Esophagus mucosa (tissue), 1 donor: ENCODE measurements at places on chromosomes 11 and 22.
A peak's percentile ranks its signal among the peaks of the same experiment; 100 is the strongest.

GRCh38 chr11:73716153-73717056, 44.5 kb downstream of the RAB6A start:
- ATAC-seq: no peak

DNA sequence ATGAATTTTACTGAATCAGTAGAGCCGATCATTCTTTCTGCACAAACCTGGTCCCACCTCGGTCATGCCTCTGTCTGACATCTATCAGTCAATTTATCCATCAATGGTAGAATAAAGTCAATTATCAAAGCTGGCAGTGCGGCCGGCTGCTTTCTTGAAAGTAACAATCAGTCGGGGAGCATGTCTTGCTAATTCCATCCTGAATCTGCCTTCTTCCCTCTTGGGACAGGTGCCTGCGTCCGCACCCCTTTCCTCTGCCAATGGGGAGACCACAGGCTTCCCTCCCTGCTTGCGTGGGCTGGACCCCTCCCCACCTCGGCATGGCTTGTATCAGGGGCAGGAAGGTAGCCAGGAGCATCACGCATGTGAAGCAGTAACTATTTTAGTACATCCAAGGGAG, 962.9 kb downstream of the BRD1 start:
- ATAC-seq: no peak

DNA sequence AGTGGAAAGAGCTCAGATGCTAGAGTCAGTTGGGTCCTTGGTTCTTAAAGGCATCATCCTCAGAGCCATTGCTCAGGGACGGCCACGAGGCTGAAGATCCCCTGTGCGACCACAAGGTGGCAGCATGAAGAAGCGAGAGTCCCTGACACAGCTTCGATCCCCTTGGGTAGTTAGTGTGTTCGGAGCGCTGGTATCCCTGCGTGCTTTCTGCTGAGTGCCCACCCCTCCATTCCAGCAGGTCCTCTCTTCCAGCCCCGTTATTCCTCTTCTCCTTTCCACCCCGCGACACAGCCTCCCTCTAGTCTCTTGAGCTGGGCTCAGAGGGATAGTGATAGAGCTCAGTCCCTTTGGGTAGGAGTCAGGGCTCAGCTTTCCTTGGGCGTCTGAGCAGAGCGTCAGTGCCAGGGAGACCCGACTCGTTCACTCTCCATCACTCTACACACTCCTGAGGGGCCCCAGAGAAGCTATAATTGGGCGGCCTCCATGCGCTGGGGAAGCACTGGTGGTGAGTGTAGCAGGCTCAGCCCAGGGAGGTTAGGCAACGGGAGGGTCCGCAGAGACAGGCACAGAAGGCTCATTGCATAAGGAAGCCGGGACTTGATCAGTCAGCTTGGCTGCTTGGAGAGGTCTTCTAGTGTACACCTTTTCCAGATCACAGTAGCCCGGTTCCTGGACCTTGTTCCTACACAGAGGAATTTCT, at the start of gene OR51D1:
Gene OR51D1 (plus strand): TSS at position 516 of the 700 bp plus-strand sequence. CDS start 2,314 bp downstream, outside the sequence.
- peak; percentile 84 for ATAC-seq

GRCh38 chr22:46286006-46286405, 10.7 kb upstream of the GTSE1 start:
- ATAC-seq: no peak

- ATAC-seq: no peak
Observed at GRCh38 chr11:76493040-76493439, 48.2 kb downstream of the EMSY start.

DNA sequence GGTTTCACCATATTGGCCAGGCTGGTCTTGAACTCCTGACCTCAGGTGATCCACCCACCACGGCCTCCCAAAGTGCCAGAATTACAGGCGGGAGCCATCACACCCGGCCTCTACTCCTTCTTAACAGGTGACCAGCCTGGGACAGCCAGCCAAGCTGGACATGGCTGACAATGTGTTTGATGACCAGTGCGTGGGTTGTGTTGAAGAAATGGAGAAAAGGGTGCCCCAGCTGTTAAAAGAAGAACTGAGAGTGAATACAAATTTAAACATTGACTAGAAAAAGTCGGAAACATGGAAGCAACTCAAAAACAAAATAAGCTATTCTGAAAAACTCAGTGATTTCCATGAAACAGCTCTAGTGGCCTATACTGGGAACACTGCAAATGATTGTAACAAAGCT, 86.5 kb upstream of the CLPB start:
- ATAC-seq: no peak

DNA sequence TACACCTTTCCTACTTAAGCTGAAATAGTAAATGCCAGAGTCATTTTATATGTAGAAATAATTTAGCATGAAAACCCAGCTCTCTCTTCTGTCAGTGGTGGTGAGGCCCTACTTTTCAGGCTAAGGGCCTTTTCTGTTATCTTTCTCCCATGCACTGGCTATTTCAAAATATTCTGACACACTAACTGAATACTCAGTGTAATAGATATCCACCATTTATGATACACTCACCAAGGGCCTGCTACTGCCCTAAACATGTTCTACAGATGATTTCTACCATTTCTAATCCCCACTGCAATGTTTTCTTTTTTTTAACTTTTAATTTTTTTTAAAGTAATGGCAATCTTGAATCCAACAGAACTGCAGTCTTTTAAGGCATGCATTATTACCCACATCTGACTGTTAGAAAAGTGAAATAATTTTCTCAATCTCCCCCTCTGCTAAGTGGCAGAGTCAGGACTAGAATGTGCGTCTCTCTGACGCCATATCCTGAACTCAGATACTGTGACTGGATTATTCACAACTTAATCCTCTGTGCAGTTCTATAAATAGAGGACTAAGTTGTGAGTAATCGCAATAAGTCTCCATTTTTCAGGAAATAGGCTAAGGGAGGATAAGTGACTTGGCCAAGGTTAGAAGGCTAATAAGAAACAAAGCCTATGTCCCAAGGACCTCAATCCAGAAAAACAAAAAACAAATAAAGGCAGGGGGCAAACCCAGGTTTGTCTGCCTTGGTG, 44.0 kb downstream of the GRAMD1B start:
- ATAC-seq: peak; percentile 86

- ATAC-seq: no peak
Observed at GRCh38 chr11:87423161-87423560, 385.4 kb downstream of the TMEM135 start.

DNA sequence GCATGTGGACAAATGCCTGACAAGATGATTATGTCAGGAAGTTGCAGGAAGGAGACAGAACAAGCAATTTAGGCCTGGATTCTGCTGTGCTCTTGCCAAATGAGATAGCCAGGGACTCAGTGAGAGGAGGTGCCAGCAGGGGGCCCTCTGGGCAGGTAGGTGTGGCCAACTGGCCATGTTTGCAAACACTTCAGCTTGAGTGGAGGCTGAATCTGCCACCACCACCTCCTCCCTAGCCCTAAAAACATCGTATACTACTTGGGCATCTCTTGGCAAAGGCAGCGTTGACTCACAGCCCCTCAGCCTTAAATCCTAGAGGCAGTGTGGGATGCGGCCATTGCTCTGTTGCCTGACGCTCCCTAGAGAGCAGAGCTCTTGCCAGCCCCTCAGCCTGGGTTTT, 95.1 kb upstream of the PLET1 start:
- ATAC-seq: peak; percentile 65

DNA sequence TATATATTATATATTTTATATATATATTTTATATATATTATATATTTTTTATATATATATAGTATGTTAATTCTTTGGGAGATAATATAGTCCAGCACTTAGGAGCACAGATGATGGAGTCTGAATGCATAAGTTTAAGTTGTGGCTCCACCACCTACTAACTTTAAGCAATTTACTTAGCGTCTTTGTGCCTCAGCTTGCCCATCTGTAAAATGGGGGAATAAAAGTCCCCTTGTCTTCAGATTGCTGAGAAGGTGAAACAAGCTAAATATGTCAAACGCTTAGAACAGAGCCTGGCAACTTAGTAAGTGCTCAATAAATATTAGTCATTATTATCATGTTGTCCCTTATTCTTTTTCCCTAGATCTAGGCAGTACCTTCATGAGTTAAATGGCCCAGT, 27.5 kb downstream of the DSCAML1 start:
- no peak for ATAC-seq

DNA sequence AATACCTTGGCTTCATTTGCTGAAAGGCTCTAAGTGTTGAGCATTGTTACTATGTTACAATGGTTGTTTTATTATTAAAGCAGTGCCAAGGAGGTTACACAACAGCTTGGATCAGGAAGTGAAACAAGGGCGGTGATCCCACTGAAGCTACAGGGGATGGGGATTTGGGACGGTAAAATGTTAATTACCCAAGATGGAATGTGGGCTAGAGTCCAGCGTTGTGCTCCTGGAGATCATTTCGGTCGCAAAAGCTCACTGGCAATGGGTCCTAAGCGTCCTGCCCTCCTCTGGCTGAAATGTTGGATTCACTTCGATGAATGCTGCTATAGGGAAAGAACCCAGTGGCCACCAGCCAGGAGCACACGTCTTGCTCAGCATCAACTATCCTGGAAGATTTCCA, 48.3 kb downstream of the FAM83F start:
- peak; percentile 31 for ATAC-seq

DNA sequence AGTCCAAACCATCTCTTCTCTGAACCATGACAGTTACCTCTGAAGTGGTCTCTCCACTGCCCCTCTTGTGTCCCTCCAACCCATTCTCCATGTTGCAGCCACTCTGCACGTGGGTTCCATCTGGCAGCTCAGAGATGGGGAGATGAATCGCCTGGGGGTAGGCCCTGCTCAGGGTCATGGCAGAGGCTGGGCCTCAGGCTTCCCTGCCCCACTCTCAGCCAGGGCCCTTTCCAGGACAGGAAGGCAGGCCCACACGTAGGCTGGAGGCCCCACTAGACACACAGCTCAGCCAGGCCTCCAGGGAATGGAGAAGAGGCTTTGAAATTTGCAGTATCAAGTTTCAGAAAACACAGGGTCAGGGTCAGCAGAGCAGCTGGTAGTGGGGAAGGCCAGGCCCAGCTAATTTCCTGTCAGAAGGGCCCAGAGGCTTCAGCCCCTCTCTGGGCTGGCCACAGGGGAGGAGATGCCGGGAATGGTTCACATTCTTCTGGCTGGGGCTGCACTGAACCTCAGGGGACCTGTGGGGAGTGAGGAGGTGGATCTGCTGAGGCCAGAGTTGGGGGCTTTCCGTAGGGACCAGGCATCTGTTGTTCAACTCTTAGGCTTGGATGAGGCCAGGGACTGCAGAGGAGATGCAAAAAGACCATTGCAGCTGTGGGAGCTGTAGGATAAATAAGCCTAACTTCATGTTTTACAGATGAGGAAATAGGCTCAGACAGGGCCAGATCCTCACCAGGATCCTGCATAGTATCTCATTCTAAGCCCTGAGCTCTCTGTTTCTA, 101.6 kb downstream of the SWAP70 start:
- no peak for ATAC-seq

DNA sequence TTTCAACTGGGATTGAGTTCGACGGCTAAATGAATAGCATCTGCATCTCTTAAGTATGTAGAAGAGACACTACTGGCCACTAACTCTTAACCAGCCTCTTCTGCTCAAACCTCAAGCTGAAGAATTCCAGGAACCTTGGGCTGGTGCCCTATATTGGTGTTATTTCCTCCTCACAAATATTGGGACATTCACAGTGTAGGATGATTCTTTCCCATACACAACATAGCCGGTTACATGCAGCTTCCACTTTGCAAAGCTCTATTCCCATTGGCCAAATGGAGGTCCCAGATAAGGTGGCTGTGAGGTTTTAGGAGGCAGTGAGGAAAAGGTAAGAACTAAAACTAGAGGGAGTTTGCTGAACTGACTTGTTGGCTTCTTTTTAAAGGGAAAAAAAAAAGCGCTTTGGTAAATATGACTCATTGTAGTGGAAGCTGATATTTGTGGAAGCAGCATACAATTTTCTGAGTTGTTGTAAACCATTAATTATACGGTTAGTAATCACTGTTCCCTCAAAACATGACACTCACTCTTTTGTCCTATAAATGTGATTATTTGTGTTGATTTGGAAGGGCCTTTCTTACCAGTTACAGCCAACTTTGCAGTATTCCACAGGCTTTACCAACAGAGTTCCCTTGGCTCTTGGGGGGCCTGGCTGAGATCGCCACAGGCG, 17.6 kb downstream of the C22orf31 start:
- no peak for ATAC-seq

DNA sequence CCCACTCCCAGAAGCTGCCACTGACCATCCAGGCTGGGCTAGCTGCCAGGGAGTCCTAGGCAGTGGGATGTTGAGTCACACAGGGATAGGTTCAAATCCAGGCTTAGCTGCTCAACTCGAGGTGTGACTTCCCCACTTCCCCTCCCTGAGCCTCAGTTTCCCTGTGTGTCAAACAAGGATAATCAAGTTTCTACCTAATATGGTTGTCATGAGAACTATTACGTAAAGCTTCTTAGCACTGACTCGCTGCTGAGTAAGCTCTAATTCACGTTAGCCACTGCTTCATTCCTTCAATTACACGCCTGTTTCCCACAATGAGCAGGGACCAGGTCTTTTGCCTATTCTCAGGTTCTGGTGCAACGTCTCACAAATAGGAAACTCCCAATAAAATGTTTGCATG, 67.7 kb downstream of the SEZ6L start:
- ATAC-seq: no peak

- no peak for ATAC-seq
Observed at GRCh38 chr11:11430431-11430830, 77.4 kb upstream of the CSNK2A3 start.

DNA sequence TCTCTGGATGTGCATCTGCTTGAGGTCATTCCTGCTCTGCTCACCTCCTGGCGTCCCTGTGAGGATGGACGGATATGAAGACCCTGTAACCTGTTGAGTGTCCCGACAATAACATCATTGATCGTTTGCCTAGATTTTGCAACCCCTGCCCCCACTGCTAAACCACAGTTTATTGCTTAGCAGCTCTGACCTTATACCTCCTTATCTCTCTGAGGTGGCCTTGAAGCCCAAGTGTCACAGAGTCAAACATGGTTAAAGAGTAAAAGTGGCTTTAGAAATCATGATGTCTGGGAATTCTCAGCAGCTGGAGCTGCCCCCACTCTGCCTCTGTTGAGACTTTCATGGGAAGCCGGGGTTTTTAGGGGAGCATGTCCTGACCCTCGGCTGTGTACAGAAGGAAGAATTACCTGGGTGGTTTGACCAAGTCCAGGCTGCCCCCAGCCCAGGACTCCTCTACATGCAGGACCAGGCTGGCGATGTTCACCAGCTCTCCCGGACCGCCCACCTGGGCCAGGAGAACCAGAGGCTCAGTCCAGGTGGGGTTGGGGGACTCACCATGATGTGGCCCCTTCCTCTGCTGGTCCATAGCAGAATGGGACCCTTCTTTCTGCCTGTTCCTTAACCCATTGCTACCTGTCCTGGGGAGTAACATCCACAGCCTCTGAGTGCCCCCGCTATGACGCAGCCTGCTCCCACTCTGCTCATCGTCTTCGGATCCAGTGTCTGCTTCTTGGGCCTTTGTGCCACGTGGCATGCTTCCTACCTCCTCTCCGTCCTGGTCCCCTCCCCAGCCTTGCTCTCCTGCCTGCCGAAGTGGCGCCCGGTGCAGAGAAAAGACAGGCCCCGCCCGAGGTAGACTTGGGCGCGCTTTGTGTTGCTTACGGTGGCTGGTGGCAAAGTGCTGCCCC, 33.4 kb upstream of the FTH1 start:
- no peak for ATAC-seq

- ATAC-seq: no peak
Observed at GRCh38 chr11:121650351-121651256, 197.8 kb upstream of the SORL1-AS1 start.
